ENCODE measurements at places on chromosomes 2 and 18.

DNA sequence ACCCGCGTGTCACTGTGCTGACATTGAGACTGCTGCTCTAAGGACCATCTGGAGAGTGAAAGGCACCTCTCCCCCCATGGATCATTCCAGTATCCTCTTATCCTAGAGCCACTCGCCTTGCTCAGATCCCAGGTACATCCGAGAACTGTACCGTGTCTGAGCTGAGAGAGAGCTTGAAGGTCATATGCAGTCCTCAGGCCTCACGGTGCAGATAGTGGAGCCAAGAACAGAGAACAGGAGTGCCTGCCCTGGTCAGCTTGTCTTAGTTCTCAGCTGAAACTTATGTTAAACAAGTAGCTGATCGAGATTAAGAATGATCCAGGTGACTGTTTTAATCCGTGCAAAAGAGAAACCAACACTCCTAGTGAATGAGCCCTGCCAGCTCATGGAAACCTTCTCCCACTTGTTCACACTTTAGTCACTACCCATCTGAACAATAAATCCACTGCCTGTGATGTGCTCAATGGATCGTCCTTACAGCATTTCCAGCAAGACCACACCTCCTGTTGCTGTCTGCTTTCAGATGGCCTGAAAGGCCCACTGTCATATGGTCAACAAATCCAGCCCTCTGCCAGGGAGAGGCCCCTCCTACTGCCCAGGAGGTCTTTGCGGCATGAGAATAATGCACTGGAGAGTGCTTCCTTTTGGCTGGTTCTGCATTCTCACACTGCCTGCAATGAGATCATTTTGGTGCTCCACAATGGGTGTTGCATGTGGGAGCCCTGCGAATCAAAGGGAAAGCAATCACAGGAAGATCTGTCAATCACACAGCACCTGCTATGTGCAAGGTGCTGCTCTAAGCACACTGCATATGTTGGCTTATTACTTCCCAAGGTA is 43.7 kb upstream of the APCDD1 start:
- no peak for DNase-seq

DNA sequence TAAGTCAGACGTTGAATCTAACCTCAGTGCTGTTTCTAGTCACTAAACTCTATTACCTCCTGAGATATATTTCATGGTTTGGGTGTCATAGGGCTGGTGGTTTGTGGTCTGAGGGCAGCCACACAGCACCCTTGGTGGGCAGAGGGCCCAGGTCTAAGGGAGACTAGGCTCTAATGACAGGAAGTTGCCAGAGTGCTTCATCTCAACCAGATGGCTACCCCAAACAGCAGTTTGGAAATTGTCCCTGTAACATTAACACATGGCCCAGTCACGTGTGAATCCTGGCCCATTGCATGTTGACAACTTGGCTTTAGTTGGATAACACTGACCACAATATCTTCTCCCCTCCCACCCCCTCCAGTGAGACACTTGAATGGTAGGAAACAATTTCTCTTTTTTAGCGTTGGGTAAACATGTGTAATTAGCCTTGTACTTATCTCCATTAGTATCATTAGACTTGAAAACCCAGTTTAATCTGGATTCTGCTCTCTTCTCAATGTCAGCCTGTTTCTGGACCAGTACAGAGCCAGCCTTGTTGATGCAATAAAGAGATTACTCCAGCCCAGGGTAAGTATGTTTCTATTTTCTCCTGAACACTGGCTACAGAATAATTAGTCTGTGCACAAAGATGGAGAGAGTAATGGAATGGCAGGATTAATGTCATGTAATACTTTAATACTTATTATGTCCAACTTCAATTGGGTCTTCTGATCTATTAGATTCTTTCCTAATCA is 187.8 kb upstream of the SIX3 start:
- no peak for DNase-seq

GRCh38 chr2:196750291-196750923 is 49.1 kb downstream of the GTF3C3 start:
- no peak for DNase-seq

GRCh38 chr18:65761636-65762295 is 11.0 kb downstream of the CDH7 start:
- no peak for DNase-seq

GRCh38 chr2:234606896-234607295 is 110.0 kb upstream of the ARL4C start:
- no peak for DNase-seq

DNA sequence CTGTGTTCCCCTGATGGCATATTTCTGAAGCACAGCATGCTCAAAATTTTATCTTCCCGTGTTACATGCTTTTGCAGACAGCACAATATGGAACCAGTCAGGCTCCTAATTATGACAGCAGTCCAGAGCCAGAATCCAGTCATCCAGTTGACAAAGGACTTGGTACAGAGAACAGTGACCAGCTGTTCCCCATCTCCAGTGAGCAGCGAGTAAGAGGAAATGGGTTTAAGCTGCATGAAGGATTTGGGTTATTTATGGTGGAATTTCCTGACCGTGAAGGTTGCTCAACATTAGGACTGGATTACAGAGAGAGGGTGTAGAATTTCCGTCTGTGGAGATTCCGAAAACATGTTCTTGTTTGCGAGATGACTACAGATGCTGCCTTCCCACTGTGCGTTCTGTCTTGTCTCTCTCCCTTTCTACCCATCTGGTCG is 24.4 kb downstream of the SGPP2 start:
- DNase-seq, result no peak

Data from smooth muscle cell of the brain vasculature (primary cell).